ENCODE measurements at places on chromosomes 5 and 9. TPM values are rescaled to one million over a fixed set of nuclear protein-coding genes. Genes with fewer than 3 reads are reported as not detected.

The CDC20B gene
- 0.14 TPM for total RNA-seq

The SAPCD2 gene
- 27.8 TPM for total RNA-seq

The EEIG1 gene
- 16.4 TPM for total RNA-seq

The FUT7 gene
- not detected for total RNA-seq

The CDO1 gene
- total RNA-seq: 1.7 TPM

The TIMD4 gene
- total RNA-seq: not detected

The SMIM15 gene
- 54.5 TPM for total RNA-seq

The CTNND2 gene
- total RNA-seq: not detected

The GHR gene
- 0.27 TPM for total RNA-seq

The SHROOM1 gene
- 20.9 TPM for total RNA-seq

The AQP7 gene
- total RNA-seq: 3.7 TPM

The SYNPO gene
- 121 TPM for total RNA-seq

The RLN2 gene
- 0.48 TPM for total RNA-seq

The LRRC19 gene
- not detected for total RNA-seq

The CCL27 gene
- total RNA-seq: not detected

Measured in endothelial cell of umbilical vein (primary cell).